Adipocyte (in vitro differentiated cells): ENCODE measurements at places on chromosomes 5 and 9.
A peak's percentile ranks its signal among the peaks of the same experiment; 100 is the strongest.

- peak; percentile 95 for DNase-seq
These were observed 75.8 kb downstream of the OXCT1 start for GRCh38 chr5:41794471-41794870.

DNA sequence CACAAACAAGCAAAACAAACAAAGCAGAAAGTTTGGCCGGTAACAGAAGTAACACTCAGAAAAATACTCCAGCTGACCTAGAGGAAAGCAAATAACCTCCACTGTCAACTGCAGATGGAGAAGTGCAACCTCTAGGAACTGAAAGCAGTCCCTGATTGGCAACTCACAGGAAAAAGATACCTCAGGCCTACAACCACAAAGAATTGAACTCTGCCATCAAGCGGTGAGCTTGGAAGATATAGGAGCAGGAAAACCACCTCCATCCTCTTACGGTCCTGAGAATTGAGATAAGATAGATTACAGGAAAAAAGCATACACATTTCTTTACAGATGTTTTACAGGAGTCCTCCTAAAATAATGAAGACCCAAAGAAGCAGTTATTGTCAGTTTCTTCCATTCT lies 184.5 kb downstream of the PDZD2 start:
- no peak for DNase-seq

- DNase-seq, result peak; percentile 77
These were observed 432 bp downstream of the STARD4 start for GRCh38 chr5:111511831-111512374.

DNA sequence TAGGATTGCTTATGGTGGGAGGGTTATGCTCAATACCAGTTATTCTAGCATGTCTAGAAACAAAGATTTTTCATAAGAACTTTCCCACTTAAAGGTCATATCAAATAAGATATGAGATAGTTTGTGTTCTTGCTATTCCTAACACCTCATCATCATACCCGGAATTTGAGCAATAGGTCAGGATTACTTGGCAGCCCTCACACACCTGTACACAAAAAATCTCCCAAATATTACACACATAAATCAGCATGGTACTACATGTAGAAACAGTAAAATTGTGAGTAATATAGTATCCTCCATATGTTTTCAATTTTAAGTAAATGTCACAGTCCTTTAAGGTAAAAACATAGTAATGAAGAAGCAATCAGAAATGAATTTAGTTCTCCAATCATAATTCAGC lies 113.7 kb downstream of the SLC25A46 start:
- DNase-seq, result no peak

DNA sequence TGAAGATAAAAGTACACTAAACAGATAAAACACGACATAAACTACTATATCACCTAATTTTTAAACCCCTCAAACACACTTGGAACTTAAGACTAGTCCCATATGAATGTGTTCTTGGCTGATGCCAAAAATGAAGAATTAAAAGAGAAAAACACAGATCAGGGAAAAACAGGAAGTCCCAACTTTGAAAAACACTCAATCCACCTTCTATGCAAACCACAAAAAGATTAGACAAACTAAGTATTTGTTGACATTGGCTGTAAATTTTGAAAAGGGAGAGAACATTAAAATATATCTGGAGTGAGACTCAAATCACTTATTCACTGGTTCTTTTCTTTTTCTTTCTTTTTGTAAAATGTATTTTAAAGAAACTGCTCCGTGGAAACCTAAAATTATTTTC lies 81.4 kb downstream of the ANKH start:
- DNase-seq, result peak; percentile 27

- DNase-seq, result no peak
These were observed 279.3 kb upstream of the TARS1 start for GRCh38 chr5:33161421-33161820.
